Uterus (tissue), 4 donors: ENCODE measurements at places on chromosomes 13 and 19.

- no peak for DNase-seq
Measured at GRCh38 chr13:109782066-109782822, 4.1 kb downstream of the IRS2 start.

GRCh38 chr13:58889474-58889873, 1257.9 kb downstream of the PCDH17 start:
- no peak for DNase-seq

- peak; percentile 67 for DNase-seq
Measured at GRCh38 chr19:49447485-49448431, 3.9 kb downstream of the PIH1D1 start.

DNA sequence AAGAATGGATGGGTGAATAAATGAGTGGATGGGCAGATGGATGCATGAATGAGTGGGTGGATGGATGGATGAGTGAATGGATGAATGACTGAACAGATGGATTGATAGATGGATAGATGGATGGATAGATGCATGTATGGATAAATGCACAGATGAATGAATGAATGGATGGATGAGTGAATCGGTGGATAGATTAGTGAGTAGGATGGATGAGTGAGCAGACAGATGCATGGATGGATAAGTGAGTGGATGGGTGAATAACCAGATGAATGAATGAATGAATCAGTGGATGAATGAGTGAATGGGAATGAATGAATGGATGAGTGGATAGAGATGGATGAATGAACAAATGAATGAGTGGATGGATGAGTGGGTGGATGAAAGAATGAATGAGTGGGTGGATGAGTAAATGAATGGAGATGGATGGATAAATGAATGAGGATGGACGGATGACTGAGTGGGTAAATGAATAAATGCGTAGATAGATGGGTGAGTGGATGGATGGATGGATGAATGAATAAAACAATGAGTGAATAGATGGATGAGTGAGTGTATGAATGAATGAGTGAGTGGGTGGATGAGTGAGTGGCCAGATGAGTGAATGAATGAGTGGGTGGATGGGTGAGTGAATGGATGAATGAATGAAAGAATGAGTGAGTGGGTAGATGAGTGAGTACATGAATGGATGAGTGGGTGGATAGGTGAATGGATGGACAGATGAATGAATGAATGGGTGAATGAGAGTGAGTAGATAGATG, 13.0 kb downstream of the GAS6 start:
- no peak for DNase-seq

DNA sequence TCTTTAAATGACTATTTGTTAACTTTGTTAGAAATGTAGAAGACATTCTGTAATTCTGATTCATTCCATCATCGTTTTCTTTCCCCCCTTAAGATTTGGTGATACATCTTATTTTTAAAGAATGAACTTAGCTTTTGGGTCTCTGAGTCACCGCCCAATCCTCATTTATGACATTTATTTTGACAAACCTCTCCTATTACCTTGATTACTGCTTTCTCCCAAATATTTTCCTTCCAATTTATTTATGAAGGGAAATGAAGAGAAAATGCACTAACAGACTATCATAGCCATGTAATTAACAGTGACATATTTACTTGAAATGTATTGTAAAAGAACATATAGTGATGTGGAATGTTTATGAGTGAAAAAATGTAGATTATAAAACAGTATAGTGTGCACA, 241.6 kb downstream of the DCLK1 start:
- DNase-seq: no peak

GRCh38 chr19:43820098-43820883, 6.8 kb upstream of the ZNF283 start:
- DNase-seq: peak; percentile 20

GRCh38 chr13:24180750-24181377, 20.3 kb downstream of the SPATA13 start:
- DNase-seq: no peak

DNA sequence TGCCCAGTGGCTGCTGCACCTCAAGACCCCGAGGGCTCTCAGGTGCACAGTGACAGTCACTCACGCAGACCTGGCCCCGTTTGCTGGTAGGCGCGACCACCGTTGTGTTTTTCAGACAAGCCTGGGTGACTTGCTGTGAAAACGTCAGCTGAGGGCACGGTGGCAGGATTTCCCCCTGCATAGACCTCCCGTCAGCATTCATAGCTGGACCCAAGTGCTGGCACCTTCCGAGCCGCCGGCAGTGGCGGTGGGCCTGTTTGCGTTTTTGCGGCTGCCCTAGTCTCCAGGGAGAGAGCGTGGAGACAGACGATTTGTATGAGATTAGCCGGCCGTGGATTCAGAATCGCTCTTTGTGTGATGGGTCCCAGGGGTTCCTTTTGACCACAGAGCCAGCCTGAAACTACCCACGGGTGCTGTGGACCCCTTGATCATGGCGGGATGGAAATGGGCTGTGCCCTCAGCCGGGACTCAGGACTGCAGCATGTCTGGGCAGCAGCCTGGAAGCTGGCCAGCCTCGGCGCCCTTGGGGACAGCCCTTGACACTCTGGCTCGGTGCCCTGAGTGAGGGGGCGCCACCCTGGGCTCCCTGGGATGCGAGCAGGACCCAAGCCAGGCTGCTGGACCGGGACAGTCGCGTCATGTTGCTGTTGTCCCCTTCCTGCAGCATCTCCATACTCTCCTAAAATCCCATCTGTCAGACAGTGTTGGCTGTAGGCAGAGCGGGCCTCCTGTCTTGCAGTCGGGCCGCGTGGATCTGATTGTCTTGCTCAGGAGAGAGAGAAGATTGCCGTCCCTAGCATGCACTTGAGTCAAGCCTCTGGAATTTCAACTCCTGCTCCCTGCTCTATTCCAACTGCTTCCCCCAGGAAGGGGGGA, 8.6 kb downstream of the KDM4B start:
- DNase-seq: peak; percentile 75

DNA sequence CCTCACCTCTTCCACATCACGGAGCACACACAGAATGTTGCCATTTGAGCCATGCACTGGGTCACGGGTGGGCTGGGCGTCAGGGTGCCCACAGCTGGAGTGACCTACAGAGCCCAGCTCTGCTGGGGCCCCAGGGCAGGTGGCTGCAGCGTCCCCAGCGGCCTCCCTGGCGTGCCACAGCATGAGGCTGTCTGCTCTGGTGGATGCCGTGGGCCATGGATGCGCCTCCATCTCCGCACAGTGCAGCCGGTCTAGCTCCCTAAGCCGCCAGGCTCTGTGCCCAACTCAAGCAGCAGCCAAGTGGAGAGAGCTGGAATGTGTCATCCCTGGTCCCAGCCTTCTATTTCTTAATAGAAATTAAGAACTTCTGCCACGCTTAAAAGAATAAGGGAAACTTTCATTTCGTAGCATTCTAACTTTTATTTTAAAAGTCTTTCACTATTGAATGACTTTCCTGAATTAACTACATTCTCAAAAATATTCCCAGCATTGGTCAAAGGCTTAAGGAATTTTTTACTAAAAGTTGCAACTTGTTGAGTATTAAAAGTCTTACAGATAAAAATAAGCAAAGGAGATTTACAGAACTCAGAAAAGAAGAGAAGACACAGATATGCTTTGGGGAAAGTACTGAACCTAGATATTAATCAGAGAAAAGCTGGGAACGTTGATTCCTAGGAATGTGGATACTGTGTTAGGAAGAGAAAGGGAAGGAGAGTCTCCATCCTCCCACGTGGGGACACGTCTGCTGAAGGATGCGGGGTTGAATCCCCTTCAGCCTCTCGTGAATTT, 59.3 kb downstream of the ATP11A start:
- DNase-seq: peak; percentile 61

DNA sequence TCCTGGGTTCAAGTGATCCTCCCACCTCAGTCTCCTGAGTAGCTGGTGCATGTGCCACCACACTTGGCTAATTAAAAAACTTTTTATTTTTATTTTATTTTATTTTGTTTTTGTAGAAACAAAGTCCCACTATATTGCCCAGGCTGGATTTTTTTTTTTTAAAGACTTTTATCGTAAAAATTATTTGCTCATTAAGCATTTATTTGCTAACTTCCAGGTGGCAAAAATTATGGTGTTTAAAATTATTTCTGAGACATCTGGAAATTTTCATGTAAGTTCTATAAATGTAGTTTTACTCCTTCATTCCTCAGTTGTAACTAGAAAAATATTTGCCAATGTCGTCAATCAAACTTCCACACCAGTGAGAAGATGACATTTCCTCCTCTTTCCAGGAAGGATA, 233.3 kb upstream of the DACH1 start:
- DNase-seq: no peak

- DNase-seq: no peak
Measured at GRCh38 chr13:99385161-99385560, 78.0 kb upstream of the GPR183 start.

GRCh38 chr13:73268306-73268705, 209.5 kb downstream of the KLF5 start:
- no peak for DNase-seq

DNA sequence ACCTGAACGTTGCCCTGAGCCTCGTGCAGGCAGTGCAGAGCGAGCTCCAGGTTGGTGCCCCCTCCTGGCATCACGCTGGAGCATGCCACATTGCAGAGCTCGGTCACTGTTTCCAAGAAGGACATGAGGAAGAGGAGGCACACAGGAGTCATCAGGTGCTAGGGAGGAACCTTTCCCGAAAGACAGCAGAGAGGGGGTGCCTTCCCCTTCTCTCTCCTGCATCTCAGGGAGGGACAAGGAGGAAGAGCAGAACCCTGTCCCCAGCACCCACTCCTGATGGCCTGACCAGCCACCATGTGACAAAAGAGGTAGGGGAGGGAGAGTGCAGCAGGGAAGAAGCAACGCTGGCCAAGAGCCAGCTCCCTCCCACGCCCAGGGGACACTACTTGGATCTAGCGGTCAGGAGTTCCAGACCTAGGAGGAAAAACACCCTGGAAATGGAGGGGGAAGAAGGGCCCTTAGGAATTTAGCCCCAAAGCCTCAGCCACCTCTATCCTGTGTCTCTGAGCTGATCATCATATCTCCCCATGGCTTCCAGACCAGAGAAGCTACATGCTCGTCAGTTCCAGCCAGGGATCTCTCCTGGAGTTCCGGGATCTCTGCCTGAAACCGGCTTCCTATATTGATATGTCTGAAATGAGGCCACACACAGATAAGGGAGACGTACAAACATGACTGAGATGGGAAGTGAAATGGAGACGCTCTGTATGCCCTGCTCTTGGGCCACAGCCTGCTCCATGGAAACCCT, 17.0 kb upstream of the NAPA start:
- DNase-seq: no peak

GRCh38 chr13:107332188-107332587, 764.3 kb upstream of the ARGLU1 start:
- no peak for DNase-seq

- no peak for DNase-seq
Measured at GRCh38 chr19:6773323-6773931, 919 bp downstream of the VAV1 start.

- DNase-seq: no peak
Measured at GRCh38 chr19:30367006-30367405, 5.2 kb upstream of the ZNF536 start.

DNA sequence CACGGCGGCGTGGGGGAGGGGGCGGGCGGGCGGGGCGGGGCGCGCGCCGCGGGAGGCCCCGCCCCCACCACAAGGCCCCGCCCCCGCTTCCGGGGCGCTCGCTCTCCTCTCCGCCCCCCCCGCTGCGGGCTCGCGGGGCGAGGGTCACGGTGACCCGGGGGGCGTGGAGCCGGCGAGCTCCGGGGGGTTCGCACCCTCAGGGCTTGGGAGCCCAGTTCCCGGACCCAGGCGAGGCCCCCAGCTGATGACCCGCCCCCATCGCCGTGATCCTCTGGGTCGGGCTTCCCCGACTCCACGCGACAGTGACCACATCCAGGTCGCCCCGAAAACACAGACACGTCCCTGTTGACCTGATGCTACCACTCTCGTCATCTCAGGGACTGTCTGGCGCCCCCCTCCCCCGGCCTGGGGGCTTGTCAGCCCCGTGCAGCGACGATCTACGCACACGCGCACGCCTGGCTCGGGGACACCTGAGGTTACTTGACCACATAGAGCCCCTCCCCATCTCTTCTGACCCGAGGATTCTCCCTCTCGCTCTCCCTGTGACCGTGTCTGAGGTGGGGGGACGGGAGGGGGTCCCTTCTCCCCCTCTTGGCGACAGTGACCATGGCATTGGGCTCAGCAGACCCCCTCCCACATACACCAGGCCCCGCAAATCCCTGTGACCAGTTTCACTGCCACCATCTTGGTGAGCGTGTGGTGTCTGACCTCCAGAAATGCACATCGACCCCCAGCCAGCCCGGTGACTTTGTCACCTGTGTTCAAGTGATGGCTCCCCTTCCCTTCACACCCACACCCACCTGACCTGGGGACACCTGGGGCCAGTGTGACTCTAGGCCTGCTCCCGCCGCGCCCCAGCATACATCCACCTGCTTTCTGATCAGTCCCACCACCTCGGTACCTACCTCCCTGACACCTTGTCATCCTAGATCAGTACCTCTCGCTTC, 670 bp downstream of the MAP2K7 start:
- peak; percentile 72 for DNase-seq

DNA sequence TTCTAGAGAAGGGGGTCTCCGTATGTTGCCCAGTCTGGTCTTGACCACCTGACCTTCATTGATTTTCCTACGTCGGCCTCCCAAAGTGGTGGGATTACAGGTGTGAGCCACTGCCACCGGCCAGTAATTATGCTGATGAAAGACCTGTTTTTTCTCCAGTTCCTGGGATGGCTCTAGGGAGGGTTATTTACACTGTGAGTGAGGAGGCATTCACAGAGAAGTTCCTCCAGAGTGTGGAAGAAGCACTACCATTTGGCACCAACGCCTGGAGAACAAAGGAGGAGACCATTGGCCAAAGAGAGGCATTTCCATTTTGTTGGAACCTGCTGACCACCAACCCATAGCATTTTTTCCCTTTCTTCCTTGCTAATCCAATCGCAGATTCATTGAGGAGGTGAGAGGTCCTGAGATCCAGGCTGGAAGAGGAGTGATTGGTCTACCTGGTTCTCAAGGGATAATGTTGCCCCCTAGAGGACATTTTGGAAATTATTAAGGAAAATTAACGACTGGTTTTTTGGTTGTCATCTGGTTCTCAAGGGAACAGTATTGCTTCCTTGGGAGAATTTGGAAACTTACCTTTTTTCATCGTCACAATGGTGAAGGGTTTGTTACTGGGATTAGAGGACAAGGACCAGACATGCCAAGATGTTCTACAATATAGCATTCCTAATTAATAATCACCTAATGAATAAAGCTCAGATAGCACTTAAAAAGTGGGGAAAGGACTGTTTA, 5.5 kb upstream of the SAE1 start:
- no peak for DNase-seq
